Neural cell (in vitro differentiated cells): ENCODE measurements at places on chromosomes 16 and 17. TPM values are rescaled to one million over a fixed set of nuclear protein-coding genes. Genes with fewer than 3 reads are reported as not detected.

MYL4 gene
- polyA plus RNA-seq = not detected in 2 replicates

NDRG4 gene
- polyA plus RNA-seq = 507 and 592 TPM in 2 replicates

VPS4A gene
- 46.3 and 52.6 TPM in 2 replicates for polyA plus RNA-seq

PLA2G10 gene
- not detected in 2 replicates for polyA plus RNA-seq
